ENCODE measurements at places on chromosomes 2 and 18.

DNA sequence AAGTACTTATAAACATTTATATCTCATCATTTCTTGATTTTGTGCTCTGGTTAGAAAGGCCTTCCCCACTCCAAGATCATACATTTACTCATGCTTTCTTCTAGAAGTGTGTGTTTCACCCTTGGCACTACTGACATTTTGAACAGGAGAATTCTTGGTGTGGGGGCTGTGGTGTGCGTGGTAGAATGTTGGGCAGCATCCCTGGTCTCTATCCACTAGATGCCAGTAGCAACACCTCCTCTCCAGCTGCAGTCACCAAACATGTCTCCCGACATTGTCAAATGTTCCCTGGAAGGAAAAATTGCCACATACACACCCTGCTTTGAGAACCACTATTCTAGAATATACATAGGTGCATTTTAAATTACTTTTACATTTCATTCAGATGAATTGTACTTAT is 8.7 kb upstream of the TGIF1 start:
- no peak for DNase-seq

GRCh38 chr18:79405019-79405780 is 9.5 kb downstream of the NFATC1 start:
- DNase-seq = peak; percentile 41

DNA sequence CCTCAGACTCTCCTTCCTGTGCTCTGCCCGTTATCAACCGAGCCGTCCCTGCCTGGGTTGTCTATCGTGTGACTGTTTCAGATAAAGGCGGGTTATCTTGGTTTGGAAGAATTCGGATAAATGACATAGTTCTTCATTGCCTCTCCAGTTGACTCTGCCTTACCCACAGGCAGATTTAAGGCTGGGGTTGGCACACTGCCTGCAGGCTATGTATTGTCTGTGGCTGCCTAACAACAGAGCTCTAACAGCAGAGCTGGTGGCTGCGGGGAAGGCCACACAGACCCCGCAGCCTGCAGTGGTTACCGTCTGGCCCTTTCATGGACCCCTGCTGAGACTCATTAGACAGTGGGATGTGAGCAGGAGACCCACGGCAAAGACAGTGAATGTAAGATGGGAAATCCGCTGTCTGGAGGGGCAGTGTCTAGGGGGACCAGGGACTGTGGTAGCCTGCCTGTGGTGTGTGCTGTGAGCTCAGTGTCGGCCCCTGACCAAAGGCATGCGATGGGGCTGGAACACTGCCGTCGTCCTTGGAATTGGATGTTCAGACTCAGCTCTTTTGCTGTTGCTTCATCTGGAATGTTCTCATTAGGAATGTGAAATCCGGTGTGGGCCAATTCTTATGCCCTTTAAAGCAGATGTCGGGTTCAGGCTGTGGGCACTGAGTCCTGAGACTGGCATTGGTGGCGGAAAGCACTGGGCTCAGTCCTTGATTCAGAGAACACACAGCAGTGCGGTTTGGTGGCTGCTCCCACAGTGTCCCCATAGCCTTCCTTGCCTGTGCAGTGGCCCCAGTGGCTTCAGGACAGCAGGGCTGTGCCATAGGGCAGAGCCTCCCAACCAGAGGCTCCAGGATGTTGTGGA is 44.5 kb downstream of the SH3RF3 start:
- DNase-seq = no peak

DNA sequence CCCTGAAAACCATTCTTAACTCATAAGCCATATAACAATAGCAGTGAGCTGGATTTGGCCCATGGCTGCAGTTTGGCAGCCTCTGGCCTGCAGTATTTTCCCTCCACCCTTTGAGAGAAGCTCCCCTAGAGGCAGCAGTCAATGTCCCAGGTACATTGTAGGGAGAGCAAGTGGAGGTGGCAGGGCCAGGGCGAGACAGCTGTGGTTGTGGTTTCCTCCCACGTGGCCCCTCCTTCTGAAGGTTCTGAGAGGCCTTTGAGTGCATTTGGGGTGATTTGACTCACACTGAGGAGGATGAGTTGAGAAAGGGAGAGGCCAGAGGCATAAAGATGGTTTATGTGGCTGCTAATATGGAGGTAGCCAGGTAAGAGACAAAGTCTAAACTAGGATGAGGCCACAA is 45.5 kb upstream of the LDAH start:
- DNase-seq = peak; percentile 16

GRCh38 chr18:10973567-10974203 is 175.7 kb downstream of the PIEZO2 start:
- DNase-seq = no peak

GRCh38 chr2:64455545-64455944 is 1.6 kb downstream of the LGALSL start:
- DNase-seq = no peak

- no peak for DNase-seq
Observed at GRCh38 chr2:101962309-101962708, 29.5 kb upstream of the IL1R2 start.

Measured in T-helper 22 cell (primary cell).